NCI-H1048 (cell line): ENCODE measurements at places on chromosomes 7 and 10.

- peak; percentile 40 for DNase-seq
Observed at GRCh38 chr10:16408379-16408778, 28.4 kb upstream of the PTER start.

- no peak for DNase-seq
Observed at GRCh38 chr10:62614389-62615157, 189.9 kb upstream of the ADO start.

DNA sequence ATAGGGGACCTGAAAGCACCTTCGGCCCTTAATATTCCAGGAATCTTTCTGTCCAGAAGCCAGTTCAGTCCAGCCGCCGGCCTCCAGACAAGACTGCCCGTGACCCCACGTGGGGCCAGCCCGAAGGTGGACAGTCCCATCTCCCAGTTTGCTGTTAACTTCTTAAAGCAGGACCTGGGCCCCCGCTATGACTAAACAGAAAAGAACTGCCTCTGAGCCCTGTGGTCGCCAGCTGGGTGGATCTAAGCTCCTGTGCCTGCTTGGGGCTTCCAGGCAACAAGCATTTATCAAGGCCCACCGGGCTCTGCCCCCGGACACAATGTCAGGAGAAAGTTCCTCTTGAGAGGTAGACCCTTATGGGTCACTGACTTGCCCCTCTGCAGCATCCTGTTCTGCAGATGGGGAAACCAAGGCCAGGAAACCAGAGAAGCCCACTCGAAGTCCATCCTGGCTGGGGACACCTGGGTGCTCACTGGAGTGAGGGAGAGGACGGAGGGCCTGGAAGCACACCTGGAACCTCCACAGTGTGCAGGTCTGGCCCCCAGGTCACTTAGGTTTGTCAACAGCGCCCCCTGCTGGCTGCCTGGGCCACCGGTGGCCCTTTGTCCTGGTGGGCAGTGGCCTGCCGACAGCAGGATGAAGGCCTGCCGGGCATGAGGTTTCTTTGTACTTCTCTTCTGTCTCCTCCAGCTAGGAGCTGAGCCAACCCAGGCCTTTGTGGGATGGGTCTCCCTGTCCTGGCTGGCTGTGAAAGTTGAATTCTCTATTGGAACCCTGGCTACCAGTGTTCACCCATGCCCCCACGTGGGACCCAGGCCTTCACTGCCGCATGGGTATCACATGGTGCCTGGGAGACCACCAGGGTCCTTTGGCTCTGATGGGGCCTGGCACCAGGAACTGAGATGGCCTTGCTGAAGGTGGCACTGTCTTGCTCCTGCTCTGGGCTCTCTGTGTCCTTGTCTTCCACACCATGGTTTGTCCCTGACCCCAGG lies 128.0 kb downstream of the ZMIZ1 start:
- DNase-seq, result no peak

GRCh38 chr7:94633014-94633341 lies 23.0 kb downstream of the SGCE start:
- no peak for DNase-seq

DNA sequence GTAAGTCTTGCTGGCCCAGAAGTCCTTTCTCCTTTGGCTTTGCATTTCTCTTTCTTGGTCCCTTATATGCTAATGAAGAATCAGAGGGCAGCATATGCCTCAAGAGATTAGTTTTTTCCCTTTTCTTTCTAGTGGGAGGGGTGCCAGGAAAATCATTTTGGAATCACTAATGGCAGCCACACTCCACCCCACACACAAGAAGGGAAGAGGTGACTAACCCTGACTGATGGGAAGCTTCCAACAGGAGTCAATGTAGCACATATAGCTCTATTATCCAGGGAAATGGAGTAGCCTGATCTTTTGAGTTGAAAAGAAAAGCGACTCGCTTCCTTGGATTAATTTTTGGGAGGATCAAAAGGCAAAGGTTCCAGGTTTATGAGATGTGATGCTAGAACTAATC lies 225.3 kb downstream of the KIF20B start:
- DNase-seq, result no peak

DNA sequence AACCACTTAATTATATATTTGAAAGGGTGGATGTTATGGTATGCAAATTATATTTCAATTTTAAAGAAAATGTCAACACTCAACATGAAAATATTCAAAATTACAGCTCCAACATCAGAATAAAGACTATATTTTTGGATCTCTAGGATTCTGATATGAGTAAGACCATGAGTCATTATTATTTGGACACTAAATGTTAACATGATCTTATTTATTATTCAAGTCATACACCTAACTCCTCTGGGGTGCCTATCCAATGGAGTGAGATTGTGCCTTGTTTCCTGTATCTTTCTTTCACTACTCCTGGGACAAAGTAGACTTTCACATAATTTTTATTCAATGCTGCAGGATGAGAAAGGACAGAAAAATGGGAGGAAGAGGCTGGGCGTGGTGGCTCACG lies 135.2 kb upstream of the PRSS1 start:
- DNase-seq, result no peak

GRCh38 chr10:64036321-64036930 lies 515.2 kb downstream of the REEP3 start:
- no peak for DNase-seq

- DNase-seq, result no peak
Observed at GRCh38 chr7:92808635-92809034, 27.7 kb downstream of the CDK6 start.

GRCh38 chr7:157282141-157282801 lies 54.5 kb upstream of the DNAJB6 start:
- DNase-seq, result no peak

- DNase-seq, result no peak
Observed at GRCh38 chr7:97025130-97025499, 484 bp upstream of the DLX5 start.

DNA sequence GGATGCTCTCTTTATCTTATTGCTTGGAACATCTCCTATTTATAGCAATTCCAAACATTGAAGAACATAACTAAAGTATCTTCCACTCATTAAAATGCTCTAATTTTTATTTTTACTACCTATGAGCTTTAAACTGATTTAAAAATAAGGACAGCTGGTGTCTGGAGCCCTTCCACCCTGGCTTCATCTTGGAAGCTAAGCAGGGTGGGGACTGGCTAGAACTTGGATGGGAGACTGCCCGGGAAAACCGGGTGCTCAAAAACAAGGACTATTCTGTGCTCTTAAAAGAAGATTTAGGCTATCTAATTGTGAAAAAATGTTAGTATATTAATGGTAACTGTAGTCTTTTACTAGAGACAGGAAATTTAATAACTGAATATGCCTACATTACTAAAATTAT lies 69.2 kb downstream of the ARMC3 start:
- no peak for DNase-seq

GRCh38 chr10:86967481-86967941 lies 771 bp upstream of the ADIRF start:
- no peak for DNase-seq
